Activated CD4-positive, alpha-beta T cell treated with anti-CD3 and anti-CD28 coated beads, Interleukin-2, amount 50 U/mL, for 16 hours (primary cell): ENCODE measurements at places on chromosomes 7 and 10.

DNA sequence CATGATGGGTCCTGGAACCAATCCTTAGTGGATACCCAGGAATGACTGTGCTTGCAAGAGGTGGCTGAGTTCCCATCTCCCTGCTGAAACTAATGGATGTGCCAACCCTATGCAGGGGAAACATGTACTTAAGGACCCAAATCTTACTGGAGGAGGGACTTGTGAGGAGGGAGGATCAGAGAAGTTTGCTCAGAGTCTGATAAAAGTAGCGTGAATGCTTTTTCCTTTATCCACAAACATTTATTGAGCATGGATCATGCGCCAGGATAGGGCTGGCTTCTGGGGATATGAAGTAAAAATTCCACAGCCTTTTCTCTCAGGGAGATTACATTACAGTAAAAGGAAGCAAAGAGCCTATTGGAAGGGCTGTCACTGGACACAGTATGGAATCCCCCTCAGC lies 358.5 kb downstream of the RPS24 start:
- no peak for DNase-seq

- no peak for DNase-seq
Measured at GRCh38 chr7:110521357-110521911, 569.5 kb upstream of the LRRN3 start.

DNA sequence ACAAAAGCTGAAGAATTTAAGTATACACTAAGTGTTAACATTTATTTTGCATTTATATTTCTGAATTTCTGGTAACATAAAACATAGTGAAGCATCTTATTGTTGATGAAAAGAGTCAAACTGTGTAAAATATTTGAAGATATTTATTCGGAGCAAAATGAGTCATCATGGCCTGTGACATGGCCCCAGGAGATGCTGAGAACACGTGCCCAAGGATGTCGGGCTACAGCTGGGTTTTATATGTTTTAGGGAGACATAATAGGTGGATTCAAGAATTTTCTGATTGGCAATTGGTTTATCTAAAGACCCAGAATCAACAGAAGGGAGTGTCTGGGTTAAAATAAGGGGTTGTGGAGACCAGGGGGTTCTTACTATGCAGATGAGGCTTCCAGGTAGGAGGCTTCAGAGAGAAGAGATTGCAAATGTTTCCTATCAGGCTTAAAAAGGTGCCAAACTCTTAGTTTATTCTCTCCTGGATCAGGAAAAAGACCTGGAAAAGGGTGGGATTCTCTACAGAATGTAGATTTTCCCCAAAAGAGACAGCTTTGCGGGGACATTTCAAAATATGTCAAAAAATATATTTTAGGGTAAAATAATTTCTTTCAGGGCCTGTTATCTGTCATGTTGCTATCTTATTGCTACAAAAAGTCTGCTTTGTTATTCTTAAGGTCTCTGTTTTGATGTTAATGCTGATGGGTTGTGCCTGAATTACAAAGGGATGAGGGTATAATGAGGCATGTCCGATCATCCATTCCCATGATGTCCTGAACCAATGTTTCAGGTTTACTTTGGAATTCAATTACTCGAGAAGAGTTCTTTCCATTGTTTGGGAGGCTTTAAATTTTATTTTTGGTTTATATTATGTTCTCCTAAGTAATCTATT lies 74.5 kb downstream of the VWDE start:
- no peak for DNase-seq

DNA sequence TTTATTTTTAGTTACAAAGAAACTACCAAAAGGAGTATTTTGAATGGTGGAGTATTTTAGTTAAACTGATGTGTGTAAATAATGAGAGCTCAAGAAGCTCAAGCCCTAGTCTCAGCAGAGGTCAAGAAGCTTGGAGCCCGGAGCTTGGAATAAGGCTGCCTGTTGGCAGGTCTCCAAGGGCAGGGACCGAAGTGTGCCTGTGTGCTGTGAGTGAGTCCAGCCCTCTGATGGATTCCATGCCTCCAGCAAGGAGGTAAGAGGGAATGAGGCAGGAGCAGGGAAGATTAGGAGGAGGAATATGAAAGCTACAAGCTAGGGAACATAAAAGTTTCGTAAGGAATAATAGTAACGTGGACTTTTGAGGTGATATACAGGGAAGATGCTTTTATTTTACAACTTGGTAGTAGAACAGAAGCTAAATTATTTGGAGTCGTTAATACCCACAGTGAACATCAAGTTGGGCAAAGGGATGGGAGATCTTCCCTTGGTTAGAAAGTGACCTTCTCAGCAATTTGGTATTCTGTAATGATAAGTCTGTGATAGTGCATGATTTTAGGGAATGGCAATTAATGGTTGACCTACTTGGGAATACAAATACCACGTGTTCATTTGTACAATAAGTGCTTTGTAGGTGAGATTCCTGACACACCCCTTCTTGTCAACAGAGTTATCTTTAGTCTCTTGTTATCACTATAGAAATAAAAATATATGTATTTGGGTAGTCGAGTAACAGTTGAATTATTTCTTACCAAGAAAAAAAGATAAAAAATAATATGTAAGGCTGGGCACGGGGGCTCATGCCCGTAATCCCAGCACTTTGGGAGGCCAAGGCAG lies 4.6 kb downstream of the SEC23IP start:
- DNase-seq: no peak

GRCh38 chr7:159067576-159068487 lies 76.8 kb downstream of the VIPR2 start:
- no peak for DNase-seq

GRCh38 chr10:71649631-71650030 lies 69.9 kb downstream of the C10orf105 start:
- no peak for DNase-seq

DNA sequence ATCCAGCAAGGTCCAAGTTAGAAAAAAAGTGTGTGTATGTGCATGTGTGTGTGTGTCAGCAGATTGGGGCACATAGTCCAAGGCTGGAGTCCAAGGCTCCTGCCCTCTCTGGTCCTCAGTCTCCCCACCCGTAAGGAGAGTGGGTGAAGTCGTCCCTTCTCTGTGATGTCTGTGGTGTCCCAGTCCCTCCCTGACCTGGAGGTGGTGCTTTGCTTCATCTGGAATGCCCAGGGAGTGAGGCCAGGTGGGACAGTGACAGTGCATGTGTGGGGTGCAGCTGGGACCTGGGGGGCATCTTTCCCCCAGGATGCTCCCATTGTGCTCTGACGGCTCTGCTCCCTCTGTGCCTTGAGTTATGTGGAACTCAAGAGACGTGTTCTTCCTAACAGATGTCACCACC lies 18.0 kb downstream of the AQP1 start:
- no peak for DNase-seq
